Esophagus squamous epithelium (tissue), 5 donors: ENCODE measurements at places on chromosomes 16 and 17.

GRCh38 chr16:6929868-6930267, 402.8 kb upstream of the RBFOX1 start:
- DNase-seq = no peak

DNA sequence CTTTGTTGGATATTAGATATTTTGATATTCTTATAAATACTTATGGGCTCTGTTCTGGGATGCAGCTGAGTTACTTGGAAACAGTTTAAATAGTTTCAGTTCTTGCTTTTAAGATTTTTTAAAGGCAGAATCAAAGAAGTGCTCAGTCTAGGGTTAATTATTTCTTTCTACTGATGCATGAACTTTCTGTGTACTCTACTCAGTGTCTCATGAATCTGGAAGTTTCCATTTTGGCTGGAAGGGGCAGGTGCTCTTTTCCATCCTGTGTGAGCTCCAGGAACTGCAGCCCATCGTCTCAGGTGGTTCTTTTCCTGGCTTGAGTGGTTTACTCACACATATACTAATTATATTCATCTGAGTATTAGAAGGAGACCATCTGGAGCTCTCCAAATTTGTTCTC, 61.1 kb upstream of the CPHXL start:
- DNase-seq = no peak

- DNase-seq = no peak
Observed at GRCh38 chr16:626787-627453, 3.9 kb upstream of the WFIKKN1 start.

DNA sequence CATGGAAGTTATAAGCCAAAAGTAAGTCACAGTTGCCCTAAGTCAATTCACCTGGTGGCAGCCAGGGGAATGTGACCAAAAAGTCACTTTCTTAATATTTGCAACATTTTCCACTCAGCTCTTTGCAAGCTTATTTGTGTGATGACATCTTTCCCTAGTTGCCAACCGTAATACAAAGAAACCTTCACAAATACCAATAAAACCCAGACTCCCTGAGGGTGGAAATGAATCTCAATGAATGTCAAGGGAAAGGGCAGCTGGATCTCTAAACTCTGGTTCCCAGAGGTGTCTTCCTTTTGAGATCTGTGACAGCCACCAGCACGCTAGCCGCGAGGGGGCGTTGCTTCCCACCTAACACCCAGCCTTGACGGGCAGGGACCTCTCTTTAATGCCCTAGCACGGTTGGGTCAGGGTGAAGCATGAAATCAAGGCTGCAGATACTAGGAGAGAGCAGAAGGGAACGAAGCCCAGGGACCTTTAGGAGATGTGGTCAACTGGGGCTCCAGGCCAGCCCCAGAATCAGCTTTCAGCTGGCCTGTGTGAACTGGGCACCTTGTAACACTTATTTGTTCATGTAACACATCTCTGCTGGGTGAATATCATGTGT, 82.2 kb downstream of the CMC2 start:
- no peak for DNase-seq

DNA sequence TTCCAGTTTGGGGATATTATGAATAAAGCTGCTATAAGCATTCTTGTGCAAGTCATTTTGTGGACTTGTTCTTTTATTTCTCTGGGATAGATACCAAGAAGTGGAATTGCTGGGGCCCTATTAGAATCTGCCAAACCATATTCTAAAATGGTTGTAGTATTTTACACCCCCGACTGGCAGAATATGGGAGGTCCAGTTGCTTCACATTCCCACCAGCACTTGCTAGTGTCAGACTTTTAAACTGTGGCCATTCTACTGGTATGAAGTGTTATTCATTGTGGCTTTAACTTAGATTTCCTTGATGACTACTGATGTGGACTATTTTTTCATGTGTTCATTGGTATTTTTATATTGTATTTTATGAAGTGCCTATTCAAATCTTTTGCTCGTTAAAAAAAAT, 18.1 kb upstream of the NUP93 start:
- DNase-seq = no peak

DNA sequence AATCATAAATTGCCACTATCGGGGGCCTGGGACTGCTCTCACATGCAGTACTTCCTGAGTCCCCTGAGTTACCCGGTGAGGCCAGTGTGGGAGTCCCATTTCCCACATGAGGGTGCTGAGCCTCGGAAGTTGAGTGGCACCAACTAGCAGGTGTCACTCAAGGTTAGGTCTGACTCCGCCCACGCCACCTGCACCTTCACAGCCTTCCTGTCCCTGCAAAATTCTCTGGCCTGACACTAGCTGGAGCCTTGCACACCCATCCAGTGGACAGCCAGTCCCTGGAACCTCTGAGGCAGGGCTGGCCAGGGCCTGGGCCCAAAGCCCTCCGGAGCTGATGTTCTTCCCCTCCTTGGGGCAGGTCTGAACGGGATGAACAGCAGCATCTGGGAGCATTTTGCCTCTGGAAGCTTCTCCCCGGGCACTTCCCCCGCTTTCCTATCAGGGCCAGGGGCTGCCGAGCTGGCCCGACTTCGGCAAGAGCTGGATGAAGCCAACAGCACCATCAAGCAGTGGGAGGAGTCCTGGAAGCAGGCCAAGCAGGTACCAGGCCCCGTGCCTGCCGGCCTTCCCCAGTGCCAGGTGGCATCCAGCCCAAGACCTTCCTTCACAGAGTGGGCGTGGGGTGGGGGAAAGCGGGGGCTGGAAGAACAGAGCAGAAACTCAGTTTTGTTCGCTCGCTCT, 21.9 kb downstream of the UNC13D start:
- DNase-seq = no peak

GRCh38 chr16:82955741-82956348, 329.1 kb downstream of the CDH13 start:
- DNase-seq = no peak

- no peak for DNase-seq
Observed at GRCh38 chr16:728131-728889, 1.4 kb downstream of the HAGHL start.
